ENCODE measurements at places on chromosomes 2 and 18. TPM values are rescaled to one million over a fixed set of nuclear protein-coding genes. Genes with fewer than 3 reads are reported as not detected.
A peak's percentile ranks its signal among the peaks of the same experiment; 100 is the strongest.

POTEI gene
- total RNA-seq = not detected

MAP3K19 gene
- not detected for total RNA-seq

GIGYF2 gene
- 49.4 TPM for total RNA-seq

GRCh38 chr2:120368086-120368485, 22.1 kb downstream of the INHBB start:
- DNase-seq = no peak

DNA sequence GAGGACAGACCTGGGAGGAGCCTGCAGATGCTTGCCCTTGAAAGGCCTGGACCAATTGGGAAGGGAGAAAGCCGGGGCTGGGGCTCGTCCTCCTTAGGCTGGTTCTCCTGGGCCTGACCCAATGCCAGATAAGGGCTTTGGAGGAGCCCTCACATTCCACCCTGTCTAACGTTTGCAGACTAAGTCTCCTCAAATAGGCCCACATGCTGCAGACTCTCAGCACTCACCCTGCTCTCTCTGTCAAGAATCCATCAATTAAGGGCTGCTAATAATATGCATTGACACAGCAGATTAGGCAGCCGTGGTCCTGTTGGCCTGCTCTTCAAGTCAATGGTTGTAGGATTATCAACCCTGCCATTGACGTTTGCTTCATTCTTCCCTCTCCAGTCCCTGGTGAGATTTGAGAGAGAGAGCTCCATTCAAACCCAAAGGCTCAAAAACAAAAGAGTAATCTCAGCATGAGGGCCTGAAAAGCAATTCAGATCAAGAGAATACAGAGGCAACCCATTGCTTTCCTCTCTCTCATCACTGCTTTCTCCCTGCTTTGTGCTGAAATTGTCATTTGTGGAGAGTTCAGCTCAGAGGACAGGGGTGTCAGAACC, 167.6 kb downstream of the INSIG2 start:
- no peak for DNase-seq

GRCh38 chr2:42239811-42240210, 70.7 kb downstream of the EML4 start:
- DNase-seq = no peak

DNA sequence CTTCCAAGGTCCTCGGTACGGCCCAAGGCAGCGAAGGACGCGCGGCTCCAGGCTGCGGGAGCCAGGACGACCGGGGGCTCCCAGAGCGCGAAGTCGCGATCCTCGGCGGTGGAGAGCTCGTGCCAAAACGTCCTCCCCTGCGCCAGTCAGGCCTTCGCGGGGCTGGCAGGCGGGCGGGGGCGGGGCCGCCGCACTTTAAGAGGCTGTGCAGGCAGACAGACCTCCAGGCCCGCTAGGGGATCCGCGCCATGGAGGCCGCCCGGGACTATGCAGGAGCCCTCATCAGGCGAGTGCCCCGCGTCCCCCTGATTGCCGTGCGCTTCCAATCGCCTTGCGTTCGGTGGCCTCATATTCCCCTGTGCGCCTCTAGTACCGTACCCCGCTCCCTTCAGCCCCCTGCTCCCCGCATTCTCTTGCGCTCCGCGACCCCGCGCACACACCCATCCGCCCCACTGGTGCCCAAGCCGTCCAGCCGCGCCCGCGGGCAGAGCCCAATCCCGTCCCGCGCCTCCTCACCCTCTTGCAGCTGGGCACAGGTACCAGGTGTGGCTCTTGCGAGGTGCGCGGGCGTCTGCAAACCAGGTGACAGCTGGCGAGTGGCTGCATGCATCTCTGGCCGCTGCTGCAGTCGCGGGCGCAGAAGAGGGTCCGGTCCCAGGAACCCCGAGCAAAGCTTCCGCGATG, at the start of gene CIDEA:
TSS of gene CIDEA (plus strand) at position 226 of the 684 bp plus-strand sequence. CDS start at position 249, 23 bp downstream.
- peak; percentile 48 for DNase-seq

GRCh38 chr2:41892476-41892875, 155.3 kb upstream of the PKDCC start:
- no peak for DNase-seq

DNA sequence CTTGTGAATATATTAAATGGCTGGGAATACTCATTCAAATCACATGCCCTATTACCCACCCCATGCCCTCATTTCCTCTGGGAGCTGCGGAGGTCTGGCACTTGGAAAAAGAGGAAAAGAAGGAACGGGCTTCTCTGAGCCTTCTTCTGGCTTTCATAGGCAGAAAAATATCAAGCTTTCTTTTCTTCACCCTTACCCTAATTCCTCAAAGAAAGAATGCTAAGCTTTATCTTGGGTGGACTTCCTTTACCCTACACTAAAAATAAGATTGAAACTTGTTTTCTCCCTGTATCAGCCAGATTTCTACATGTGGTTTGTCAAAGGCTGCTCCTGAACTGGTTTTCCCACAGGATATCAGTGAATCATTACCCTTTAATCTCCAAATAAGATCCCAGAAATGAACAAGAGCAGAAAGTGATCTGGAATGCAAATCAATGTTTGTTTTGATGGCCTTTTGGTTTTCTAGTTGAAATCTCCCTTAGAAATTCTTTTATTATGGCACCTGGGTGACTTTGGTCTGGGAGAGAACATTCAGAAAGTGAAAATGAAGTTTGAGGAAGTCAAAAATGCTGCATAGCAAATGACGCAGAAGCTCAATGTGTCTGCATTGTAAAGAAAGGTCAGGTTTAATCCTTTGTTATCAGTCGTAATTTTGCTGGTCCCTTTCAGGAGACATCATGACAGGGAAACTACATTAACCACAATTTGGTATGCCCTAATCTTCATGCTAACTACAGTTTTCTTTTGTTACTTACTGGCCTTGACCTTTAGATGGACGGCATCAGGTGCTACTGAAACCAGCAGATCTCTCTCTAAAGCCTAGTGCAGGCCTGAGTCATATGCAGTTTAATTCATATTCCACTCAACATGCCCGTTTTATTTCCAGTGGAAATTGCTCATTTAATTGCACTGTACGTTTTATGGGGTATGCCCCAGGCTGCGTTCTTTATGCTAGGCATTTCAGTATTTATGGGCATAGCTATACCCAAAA, 46.6 kb upstream of the HNRNPA3 start:
- peak; percentile 73 for DNase-seq

DNA sequence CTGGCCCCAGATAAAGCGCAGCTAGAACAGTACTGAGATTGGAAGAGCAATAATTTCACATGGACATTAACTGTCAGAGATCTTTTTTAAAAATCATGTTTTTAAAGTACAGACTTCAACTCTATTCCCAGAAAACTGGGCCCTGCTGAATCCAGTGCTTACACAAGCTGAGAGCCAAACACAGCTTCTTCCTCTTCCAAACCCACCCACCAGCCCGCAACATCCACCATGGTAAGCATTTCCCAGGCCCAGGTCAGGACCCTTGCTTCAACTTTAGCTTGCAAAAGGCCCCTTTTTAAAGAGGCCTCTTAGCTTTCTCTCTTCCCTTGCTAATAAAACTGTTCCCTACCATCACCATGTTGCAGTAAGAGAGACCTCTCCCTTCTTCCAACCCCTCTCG, 2.1 kb downstream of the AAK1 start:
- DNase-seq = peak; percentile 30

- DNase-seq = peak; percentile 8
These were observed 92.7 kb downstream of the FAM124B start for GRCh38 chr2:224309176-224309575.

DNA sequence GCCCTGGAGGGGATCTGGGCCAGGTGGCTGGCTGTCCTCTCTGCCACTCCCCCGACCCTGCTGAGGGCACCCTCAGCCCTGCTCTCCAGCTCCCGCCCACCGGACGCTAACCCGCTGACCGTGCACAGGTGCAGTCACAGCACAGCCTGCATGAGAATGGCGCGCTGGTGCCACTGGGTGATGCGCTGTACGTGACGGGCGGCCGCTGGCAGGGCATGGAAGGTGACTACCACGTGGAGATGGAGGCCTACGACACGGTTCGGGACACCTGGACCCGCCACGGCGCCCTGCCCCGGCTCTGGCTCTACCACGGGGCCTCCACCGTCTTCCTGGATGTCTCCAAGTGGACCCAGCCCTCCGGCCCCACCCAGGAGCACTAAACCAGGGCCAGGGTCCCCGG, 8.1 kb upstream of the ERFE start:
- DNase-seq = no peak

GRCh38 chr2:153967248-153967973, 95.7 kb downstream of the GALNT13 start:
- no peak for DNase-seq

GRCh38 chr2:8447610-8448221, 234.1 kb upstream of the ID2 start:
- DNase-seq = no peak

DNA sequence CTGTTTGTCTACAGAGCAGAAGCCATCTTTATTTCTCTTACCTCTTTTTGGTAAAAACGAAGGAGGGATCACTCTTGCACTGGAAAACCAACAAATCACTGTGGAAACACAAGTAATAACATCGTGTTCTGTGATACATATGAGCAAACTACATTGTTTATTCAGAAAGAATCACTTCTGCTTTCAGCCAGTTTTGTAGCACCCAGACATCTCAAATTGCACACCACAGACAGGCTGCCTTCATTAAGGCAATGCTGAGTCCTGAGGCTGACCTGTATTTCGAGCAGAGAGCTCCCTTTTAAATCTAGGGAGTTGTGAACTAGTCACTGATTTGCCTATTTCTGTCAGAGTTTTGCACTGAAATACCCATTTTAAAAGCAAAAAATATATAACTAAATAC, 1003.2 kb upstream of the FAM98A start:
- no peak for DNase-seq

- DNase-seq = no peak
These were observed 198.6 kb downstream of the TFCP2L1 start for GRCh38 chr2:121086450-121086849.

GRCh38 chr2:96546797-96547196, 10.2 kb downstream of the ARID5A start:
- DNase-seq = no peak
